ENCODE measurements at places on chromosomes 1 and 21. TPM values are rescaled to one million over a fixed set of nuclear protein-coding genes. Genes with fewer than 3 reads are reported as not detected.

The IFI44L gene
- polyA plus RNA-seq: 0.28 TPM

DNA sequence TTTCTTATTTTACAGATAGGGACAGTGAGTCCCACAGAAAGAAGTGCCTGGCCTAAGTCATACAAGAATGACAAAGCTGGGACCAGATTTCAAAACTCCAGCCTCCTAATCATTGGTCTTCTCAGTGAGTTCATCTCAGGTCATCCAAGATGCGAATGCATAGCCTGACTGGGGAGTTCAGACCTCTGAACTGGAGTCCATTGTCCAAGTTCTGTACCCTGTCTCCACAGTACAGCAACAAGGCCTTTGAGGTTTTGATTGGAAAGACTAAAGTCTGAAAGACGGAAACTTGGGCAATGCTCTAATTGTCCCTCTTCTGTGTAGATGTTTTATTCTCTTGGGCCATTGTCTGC, 62.0 kb downstream of the TNN start:
- DNase-seq: no peak

The RTCA gene
- 28.6 TPM for polyA plus RNA-seq

DNA sequence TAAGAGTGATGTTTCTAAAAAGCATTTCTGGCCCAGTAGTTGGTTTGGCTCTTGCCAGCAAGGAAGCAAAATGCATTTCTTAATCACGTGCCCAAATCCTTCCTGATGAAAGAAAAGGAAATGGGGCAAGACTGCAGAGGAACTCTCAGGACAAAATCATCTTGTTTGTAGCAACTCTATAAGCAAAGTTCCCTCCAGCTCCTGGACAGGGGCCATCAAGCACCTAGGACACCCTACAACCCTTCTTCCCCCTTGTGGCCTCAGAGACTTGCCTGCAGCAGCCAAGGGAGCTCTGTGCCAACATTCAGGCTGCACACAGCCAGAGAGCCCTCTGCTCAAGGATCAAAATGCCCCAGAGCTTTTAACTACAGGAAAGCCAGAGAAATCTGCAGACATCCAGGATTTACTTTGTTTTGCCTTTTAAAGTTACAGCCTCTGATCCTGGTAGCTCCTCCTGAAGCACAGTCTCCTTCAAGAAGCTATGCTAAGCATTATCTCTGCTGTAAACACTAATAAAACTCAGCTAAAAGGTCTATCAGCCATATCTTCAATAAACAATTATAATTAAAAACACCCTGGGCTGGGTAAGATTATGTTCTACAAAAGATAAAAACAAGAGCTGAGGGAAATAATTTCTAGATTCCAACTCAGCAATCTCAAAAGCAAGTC, 105.0 kb downstream of the KIAA0319L start:
- DNase-seq: peak; percentile 36

The FAM78B gene
- 0.25 TPM for polyA plus RNA-seq

The TFF2 gene
- polyA plus RNA-seq: not detected

GRCh38 chr21:39238275-39238674, 55.0 kb upstream of the PSMG1 start:
- DNase-seq: no peak
